Ureter (tissue), 1 donor: ENCODE measurements at places on chromosomes 3 and 15. TPM values are rescaled to one million over a fixed set of nuclear protein-coding genes. Genes with fewer than 3 reads are reported as not detected.

Gene KLHL40
- not detected for total RNA-seq

DNA sequence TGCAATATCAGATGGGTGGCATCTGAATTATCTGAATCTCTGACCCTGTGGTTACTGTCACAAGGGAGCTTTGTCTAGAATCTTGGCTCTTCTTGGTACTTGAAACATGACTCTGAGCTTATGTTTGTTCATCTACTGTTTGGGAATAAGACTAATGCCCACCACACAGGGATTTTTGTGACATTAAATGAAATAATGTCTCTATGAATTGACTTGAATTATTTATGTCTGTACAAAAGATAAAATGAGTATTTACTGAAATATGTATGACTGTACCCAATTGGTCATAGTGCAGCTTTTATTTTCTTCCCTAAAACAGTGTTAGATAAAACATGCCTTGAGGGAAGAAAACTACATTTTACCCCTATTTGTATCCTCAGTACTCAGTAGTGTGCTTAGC is 87.9 kb upstream of the ZPLD1 start:
- DNase-seq = no peak

- no peak for DNase-seq
Measured at GRCh38 chr15:33256874-33257273, 53.9 kb upstream of the RYR3 start.

- DNase-seq = no peak
Measured at GRCh38 chr15:35460616-35461015, 85.3 kb downstream of the DPH6 start.

- no peak for DNase-seq
Measured at GRCh38 chr3:2061360-2061759, 37.3 kb upstream of the CNTN4 start.

- DNase-seq = no peak
Measured at GRCh38 chr15:96818861-96819260, 488.4 kb downstream of the NR2F2 start.

DNA sequence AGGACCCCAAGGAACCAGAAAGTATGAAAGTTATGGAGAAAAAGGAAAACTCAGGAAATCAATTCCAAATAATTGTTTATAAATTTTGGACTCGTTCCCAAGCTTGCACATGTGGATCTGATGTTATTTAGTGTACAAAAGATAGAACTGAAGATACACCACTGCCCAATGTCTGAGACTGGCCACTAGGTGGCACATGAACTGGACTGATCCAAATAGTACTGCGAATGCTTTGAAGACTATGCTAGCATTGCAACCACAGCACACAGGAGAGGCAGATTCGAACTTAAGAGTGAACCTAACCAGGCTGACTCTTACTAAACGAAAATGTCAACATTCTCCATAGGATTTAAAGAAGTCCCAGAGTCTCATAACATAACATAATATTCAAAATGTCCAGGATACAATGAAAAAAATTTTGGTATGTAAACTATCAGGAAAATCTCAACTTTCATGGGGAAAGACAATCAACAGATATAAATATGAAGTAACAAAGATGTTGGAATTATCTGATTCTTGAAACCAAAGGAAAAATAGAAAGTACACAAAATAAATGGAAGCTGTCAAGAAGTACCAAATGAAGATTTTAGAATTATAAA is 596.7 kb downstream of the FGF12 start:
- peak; percentile 45 for DNase-seq

GRCh38 chr15:57527382-57528091 is 64.2 kb upstream of the MYZAP start:
- DNase-seq = no peak

- no peak for DNase-seq
Measured at GRCh38 chr15:61653110-61653509, 407.1 kb downstream of the VPS13C start.
